ENCODE measurements at places on chromosomes 6 and 20.

- no peak for DNase-seq
Measured at GRCh38 chr20:18265441-18265840, 22.9 kb upstream of the ZNF133 start.

- DNase-seq = no peak
Measured at GRCh38 chr6:195861-196360, 96.4 kb upstream of the DUSP22 start.

DNA sequence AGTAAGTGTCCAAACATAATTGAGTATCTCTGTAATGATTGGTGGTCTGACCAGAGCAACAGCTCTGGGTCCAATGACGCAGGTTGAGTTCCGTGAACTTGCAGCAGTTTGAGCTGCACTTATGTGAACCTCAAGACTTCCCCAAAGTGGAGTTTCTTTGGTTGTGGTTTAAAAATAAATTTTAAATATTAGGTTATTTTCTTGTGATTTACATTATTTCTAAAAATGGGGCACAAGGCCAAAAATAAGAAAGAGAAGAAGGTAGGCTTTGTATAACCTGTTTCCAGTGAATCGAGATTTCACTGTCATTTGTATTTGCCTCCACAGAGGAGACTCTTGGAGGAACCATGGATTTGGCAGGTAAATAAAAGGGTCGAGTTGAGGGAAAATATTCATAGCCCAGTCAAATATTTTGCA, 166.4 kb upstream of the ZNF217 start:
- DNase-seq = no peak

DNA sequence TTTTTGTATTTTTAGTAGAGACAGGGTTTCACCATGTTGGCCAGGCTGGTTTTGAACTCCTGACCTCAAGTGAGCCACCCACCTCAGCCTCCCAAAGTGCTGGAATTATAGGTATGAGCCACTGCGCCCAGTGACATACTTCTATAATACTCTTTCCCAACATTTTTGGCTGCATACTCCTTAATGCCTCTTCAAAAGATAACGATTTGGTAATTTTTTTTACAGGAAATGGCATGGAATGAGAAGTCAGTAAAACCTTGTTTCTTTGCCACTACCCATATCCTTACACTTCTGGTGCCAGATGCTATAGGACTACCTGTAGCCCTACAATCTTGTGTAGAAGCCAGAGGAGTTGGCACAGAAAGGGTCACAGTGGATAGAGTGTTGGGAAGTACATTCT, 41.4 kb upstream of the SGK1 start:
- no peak for DNase-seq

GRCh38 chr6:148745926-148746325, 904 bp upstream of the UST start:
- peak; percentile 3 for DNase-seq

DNA sequence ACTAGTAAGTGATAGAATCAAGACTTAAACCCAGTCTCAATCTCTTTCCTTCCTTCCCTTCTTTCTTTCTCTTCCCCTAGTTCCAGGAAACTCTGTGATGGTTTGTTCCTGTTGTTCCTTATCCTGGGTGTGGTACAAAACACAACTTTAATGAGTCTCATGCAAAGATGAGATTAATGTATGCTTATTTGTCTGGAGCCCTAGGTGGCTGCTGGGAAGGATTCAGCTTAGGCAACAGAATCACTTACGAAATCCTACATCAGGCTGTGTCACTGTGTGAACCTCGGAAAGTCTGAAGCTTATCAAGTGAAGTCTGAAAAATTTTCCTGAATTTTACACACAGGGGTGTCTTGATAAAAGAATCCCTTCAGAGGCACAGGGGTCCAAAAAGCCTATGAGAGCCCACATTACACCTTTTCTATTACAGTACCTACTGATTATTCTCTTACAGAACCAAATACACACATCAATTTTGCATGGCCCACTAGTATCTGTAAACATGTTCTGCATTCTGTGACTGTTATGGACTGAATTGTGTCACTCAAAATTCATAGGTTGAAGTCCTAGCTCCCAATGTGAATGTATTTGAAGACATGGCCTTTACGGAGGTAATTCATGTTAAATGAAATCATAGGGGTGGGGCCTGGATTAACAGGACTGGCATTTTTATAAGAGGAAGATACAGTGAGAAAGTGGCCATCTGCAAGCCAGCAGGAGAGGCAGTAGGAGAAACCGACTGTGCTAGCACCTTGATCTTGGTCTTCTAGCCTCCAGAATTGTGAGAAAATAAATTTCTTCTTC, 144.7 kb downstream of the MYB start:
- no peak for DNase-seq

DNA sequence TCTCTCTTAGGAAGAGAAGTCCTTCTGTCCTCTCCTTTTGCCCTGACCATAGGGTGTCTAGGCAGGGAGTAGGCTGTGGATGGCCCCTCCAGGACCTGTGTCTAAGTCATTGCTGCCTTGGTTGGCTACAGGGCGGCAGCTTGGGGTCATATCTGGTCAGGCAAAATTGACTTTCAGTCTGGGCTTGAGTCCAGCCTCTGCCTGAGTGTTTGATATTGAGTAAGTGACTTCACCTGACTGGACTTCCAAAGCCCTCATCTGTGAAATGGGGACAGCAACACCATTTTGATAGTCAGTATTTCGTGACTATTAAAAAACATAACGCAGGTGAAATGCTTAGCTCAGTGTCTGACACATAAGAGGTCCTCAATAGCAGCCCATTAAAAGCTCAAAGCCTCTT, 4.6 kb downstream of the TGM3 start:
- DNase-seq = no peak

GRCh38 chr6:155378724-155379123, 64.4 kb upstream of the TFB1M start:
- DNase-seq = no peak

GRCh38 chr20:20712004-20712473, 405 bp downstream of the RALGAPA2 start:
- DNase-seq = no peak

DNA sequence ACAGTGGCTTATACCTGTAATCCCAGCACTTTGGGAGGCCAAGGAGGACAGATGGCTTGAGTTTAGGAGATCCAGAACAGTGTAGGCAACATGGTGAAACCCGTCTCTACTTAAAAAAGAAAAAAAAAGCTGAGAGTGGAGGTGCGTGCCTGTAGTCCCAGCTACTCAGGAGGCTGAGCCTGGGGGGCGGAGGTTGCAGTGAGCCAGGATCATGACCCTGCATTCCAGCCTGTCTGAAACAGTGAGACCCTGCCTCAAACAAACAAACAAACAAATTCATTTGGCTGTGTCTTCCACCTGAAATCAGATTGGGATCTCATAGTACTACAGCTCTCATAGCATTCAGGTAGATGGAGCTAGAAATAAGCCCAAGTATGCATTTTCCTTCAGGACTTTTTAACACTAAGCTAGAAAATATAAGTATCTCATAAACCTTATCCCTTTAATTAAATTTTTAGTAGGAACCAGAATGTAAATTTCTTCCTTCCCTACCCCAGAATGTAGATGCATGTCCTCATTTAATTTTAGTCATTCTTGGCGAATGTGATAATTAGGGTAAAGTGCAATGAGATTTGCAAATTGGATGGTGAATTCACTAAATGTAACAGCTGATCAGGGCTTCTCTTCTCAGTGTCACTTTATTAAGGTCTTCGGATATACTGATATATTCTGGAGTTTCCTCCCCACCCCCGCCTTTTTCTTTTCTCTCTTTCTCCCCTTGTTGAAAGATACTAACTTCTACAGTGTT, 190.4 kb downstream of the CDKAL1 start:
- no peak for DNase-seq

DNA sequence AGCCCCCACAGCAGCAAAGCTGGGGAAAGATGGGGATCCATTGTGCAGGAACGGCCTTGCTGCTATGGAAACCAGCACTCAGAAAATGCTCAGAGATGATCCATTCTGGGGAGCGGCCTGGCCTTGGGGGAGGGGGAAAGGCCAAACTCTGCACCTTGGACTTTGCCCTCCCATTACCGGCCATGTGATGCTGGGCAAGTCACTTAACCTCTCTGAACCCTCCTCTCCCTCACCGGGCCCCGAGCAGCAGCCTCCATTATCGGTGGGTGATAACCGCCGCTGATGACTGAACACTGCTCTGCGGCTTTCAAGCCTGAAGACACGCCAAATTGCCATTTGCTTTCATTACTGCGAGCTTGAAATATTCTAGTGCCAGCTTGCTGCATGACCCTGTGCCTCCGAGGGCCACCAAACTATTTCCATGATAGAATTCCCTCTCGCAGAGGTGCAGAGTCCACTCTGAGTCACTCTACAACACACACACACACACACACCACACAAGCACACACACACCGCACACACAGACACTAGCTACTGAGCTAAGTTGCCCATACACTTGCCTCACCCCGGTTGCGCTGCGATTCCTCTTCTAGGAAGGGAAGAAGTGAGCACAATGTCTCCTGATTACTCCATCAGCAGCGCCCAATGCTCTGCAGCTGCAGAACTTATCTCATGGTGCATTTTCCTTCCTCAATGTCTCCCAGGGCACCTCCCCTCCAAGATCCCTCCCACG, 20.6 kb upstream of the SIRPA start:
- DNase-seq = no peak

DNA sequence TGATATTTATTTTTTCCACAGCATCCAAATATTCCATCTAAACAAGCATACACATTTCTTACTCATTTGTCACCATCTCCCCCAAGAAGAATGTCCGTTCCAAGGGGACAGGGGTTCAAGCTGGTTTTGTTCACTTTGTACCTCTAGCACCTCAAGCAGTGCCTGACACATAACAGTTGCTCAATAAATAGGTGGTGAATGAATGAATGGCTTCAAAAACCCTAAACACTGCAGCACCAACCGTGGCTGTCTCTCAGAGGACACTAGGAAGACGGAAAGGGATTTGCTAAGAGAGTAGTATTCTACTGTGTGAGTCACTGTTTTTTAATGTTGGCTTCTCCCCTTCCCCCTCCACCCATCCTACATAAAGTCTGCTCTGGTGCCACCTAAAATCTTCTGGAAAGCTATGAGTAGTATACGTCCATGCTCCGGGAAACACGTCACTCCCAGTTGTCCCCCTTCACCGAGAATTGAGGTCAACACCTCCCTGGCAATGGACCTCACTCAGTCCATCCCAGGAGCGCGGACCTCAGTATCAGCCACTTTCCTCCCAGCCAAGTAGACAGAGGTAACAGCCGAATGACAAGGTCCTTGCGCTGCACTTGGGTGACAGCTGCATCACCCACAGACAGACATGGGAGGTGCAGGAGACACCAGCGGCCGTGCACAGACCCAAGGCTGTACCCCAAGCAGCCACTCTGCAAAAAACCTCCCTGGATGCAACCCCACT, 107.4 kb downstream of the PREX1 start:
- no peak for DNase-seq
